Brain (organoid and tissue), 16 donors: ENCODE measurements at places on chromosomes 5 and 9. TPM values are rescaled to one million over a fixed set of nuclear protein-coding genes. Genes with fewer than 3 reads are reported as not detected.

PCDHGA7 gene
- polyA plus RNA-seq, result 0.93 TPM

LTC4S gene
- polyA plus RNA-seq, result 1.9 TPM

PCDHGC5 gene
- 4.3 TPM for polyA plus RNA-seq

PKD2L2 gene
- not detected for polyA plus RNA-seq

BAAT gene
- 0.19 TPM for polyA plus RNA-seq
